Right renal cortex interstitium (tissue), 3 donors: ENCODE measurements at places on chromosomes 1 and 21. TPM values are rescaled to one million over a fixed set of nuclear protein-coding genes. Genes with fewer than 3 reads are reported as not detected.

The TMEM54 gene
- 7.6 TPM for polyA plus RNA-seq

The RPTN gene
- not detected for polyA plus RNA-seq

The AUNIP gene
- 4.6 TPM for polyA plus RNA-seq

The S100A3 gene
- polyA plus RNA-seq = 0.35 TPM

The LAMB3 gene
- 1.4 TPM for polyA plus RNA-seq

The ARHGEF10L gene
- polyA plus RNA-seq = 41.5 TPM

The CLIC6 gene
- polyA plus RNA-seq = 1.2 TPM

The OR2T2 gene
- not detected for polyA plus RNA-seq

The ADAMTS5 gene
- polyA plus RNA-seq = 23.0 TPM

The OR10Z1 gene
- polyA plus RNA-seq = 0.07 TPM

The CRABP2 gene
- 87.5 TPM for polyA plus RNA-seq

The NBPF20 gene
- polyA plus RNA-seq = 2.0 TPM

The TRIM63 gene
- 0.82 TPM for polyA plus RNA-seq

The BEND5 gene
- polyA plus RNA-seq = 30.2 TPM

The RPE65 gene
- polyA plus RNA-seq = 0.11 TPM

The SLC6A9 gene
- 6.3 TPM for polyA plus RNA-seq
